ENCODE measurements at places on chromosomes 2 and 18.

- DNase-seq, result no peak
Measured at GRCh38 chr2:109619032-109619615, 5.0 kb downstream of the SOWAHC start.

DNA sequence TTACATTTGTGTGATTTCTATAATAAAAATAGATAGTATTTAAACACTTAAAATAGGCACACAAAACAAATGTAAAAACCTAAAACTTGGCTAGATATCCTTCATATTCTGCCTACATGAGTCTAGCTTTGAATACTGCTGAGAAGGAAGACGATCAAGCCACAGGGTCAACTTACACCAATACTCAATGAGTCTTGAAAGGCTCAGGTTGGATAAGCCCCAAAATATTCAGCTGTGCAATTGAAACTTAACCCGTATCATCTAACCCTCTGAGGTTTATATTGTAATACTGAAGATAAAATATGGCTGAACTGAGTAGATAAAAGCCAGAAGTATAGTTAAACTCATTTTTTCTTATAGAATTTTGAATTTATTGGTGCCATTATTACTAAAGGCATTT, 313.0 kb upstream of the NRXN1 start:
- no peak for DNase-seq

- DNase-seq, result no peak
Measured at GRCh38 chr2:120369250-120369649, 23.3 kb downstream of the INHBB start.

- DNase-seq, result no peak
Measured at GRCh38 chr2:196592911-196593881, 46.3 kb upstream of the CCDC150 start.

- DNase-seq, result no peak
Measured at GRCh38 chr2:170361090-170361936, 183.4 kb downstream of the MYO3B start.

DNA sequence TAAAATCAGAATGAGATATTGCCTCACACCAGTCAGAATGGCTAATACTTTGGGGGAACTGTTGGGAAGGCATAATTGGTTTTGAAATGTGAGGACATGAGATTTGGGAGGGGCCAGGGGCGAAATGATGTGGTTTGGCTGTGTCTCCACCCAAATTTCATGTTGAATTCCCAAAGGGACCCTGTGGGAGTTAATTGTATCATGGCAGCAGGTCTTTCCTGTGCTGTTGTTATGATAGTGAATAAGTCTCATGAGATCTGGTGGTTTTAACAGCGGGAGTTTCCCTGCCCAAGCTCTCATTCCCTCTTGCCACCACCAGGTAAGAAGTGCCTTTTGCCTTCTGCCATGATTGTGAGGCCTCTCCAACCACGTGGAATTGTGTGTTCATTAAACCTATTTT, 59.6 kb downstream of the CSRNP3 start:
- DNase-seq, result no peak

Data from esophagus squamous epithelium (tissue), 5 donors.